ENCODE measurements at places on chromosomes 1 and 21.
A peak's percentile ranks its signal among the peaks of the same experiment; 100 is the strongest.

- no peak for DNase-seq
Observed at GRCh38 chr1:199693724-199694123, 333.8 kb upstream of the NR5A2 start.

DNA sequence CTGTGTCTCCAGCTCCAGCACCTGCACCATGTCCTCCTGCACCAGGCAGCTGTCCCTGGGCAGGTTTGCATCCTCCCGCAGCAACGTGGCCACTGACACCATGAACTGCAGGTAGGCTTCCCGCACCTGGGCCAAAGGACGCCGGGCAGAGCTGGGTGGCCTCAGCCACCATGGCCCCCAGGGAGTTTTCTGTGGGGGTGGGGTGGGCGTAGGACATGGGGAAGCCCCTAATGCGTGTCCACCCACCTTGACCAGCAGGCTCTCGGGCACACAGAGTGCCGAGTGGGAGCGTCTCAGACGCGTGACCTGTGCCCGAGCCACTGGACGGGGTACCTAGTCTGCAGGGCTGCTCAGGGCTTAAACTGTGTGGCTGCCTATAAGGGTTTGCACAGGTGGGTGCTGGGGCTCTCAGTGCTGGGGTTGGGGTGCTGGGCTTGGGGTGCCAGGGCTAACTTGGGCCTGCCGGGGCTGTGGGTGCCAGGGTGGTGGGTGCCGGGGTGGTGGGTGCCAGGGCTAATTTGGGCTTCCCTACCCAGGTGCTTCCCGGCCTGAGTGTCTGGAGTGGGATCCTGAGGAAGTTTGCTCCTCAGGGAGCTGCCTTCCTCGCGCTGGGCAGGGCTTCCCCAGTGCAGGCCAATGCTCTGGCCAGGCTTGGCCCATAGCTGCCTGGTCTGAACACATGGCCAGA is 17.7 kb downstream of the PRXL2B start:
- DNase-seq: no peak

- DNase-seq: no peak
Observed at GRCh38 chr1:40247655-40248054, at the start of gene TMCO2. TMCO2 (plus strand) TSS chr1:40247937; CDS start chr1:40247994, 57 bp downstream.

- no peak for DNase-seq
Observed at GRCh38 chr1:228316589-228317387, 89.8 kb downstream of the TRIM11 start.

DNA sequence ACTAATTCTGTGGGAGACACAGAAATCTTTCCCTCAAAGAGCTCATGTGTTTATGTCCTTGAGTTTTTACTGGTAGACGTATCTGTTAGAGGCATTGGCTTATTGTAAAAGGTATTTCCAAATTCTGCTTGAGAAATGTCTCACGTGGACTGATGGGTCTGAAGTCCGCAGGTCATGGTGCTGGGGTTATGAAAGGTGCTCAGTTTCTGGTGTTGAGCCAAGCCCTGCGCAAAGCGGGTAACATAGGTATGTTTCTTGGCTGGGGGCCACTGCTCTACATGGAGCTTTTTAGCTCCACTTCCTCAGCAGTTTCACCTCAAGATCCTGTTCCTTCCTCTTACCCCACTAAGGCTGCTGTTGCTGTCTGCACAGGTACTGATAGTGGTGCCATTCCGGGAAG is 10.8 kb downstream of the UTP25 start:
- DNase-seq: no peak

DNA sequence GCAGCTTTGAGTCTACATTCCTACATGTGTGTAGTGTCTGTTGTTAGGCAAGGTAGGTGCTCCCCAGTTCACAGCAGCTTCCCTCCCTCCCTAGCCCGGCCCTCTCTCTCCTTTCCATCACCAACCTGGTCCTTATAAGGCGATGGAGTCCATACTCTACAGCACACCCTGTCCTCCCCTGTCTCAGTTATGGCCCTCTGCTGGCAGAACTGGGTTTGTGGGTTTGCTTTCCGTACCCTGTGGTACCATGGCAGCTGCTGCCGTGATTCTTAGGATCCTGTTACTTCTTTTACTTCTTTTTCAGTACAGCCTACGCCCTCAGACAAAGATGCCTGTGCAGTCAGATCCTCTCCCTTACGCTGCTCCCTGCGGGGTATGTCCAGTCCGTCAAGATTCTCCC is 31.7 kb downstream of the AK5 start:
- DNase-seq: no peak

DNA sequence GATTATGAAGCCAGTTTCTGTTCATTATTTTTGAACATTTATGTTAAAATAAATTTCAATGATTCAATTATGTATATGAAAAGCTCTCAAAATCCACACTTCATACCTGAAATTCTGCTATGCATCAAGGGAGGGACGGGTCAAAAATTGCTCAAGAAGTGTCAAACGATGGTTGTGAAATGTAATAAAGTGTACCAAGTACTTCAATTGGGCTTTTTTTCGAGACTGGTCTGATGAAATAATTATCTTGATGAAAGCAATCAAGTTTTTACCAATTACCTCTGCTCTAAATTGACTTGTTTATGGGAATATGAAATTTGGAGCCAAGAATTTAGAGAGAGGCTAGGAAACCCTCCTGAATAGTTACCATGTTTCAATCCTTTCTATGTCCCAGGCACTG is 7.9 kb downstream of the OSCP1 start:
- no peak for DNase-seq

GRCh38 chr21:45549626-45550463 is 7.6 kb upstream of the SLC19A1 start:
- no peak for DNase-seq

GRCh38 chr1:154714638-154715037 is 106.7 kb upstream of the ADAR start:
- no peak for DNase-seq

DNA sequence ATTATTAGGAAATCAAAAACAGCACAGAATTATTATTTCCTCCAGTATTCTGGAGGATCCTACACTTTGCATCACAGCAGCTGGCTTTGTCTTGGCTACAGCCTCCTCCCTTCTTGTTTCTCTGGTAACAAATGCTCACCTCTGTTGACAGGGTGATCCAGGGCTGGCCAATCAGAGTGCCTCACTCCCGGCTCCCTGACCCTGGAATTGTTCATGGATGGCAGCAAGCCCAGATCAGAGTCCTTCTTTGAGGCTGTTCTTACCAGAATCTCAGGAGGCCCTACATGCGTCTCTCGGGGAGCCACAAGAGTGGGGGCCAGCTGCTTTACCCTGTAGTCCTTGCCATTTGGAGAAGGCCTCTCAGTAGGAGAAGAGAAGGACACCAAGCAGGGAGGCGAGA is 48.4 kb upstream of the IGSF5 start:
- no peak for DNase-seq

GRCh38 chr1:24886241-24886640 is 43.8 kb downstream of the RUNX3 start:
- no peak for DNase-seq

GRCh38 chr1:8378178-8378577 is 60.3 kb downstream of the SLC45A1 start:
- no peak for DNase-seq

- no peak for DNase-seq
Observed at GRCh38 chr1:180211156-180211859, 18.8 kb upstream of the LHX4 start.

DNA sequence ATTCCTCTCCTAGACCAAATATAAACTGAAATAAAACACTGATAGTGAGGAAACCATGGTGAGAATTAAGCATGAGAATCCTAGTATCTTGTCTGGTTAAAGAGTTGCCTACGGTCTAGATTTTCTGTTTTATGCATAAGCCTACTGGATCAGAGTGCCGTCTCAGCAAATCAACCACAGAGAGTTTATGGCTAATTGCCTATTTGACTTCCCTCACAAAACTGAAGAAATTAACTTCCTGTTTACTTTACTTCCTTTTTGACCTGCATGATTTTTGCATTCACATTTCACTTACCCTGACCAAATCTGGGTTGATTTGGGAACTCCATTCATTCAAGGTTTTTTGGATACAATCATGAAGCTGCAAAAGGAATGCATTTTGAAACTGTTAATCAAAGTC is 5.0 kb downstream of the GCLM start:
- no peak for DNase-seq

- DNase-seq: no peak
Observed at GRCh38 chr1:41101076-41101475, 79.6 kb upstream of the SLFNL1 start.

GRCh38 chr1:227543283-227544066 is 19.9 kb upstream of the ZNF678 start:
- DNase-seq: no peak

DNA sequence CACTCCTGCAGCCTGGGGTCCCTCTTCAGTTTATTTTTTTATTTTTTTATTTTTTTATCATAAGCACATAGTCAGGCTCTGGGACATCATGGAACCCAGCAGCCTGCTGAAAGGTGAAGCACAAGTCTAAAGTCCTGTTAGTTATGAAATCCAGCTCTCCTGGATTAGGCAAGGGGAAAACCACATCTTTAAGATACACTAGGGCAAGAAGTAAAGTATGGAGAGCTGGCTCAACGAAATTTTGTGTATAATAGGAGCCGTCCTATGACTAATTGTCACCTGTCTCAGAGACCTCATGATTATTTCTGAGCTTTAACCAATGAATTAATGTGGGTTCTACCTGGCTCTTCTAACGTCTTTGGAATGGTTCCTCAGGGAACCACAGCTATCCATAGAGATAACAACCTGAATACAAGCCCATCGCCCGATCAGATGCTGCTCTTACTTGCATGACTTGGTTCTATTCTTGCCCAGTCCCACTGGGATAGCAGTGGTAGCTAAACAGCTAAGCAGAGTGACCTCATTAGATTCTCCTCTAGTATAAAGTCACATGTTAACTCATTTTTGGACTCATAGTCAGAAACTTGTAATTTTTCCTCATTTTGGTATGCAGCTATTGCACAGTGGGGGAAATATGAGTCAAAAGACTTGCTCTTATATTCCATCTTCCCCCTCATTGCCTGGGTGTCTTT is 122.7 kb downstream of the LMO4 start:
- no peak for DNase-seq

DNA sequence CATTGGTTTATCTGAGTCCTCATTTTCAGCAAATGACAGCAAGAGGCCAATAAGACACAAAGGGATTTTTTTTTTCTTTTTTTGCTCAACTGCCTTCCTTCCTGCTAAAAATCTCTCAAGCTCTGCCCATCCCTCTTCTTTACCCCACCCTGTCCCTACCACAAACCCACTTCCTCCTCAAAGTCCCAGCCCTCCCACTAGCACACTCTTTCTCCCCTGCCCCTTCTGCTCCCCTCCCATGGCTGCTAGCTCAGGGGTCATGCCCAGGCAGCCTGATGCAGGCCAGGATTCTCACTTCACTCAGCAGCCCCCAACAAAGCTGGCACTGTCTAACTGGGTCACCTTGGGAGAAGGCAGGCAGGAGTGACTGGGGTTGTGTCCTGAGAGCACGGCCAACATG is 28.8 kb upstream of the PPP2R5A start:
- no peak for DNase-seq

- DNase-seq: peak; percentile 95
Observed at GRCh38 chr1:153945795-153946621, 510 bp downstream of the DENND4B start.

DNA sequence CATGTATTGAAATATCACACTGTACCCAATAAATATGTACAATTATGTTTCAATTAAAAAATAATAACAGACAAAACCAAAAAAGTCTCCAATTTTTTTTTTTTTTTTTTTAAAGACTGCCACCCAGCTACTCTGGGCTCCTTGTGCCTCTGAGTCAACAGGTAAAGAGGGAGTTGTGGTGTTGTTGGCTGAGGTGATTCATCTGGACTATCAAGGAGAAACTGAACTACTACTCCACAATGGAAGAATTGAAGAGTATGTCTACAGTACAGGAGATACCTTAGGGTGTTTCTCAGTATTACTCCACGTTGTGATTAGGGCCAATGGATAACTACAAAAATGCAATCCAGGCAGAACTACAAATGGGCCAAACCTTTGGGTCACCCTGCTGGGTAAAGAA is 67.9 kb downstream of the SCMH1 start:
- no peak for DNase-seq

DNA sequence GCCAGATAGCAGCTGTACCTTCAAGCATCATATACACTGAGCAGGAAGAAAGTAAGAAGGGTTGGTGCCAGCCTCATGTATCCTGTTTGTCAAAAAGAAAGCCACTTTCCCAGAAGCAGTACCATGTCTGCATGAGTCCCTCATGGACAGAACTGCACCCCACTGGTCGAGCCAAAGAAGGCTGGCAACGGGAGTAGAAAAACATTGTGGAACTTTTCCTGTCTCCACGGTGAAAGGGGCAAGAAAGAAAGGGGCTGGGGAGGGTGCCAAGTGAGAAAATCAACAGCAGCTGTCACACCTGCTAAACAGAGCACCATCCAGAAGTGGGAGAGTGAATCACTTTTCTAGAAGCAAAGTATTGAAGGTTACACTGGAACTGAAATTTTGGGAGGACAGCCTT is 621.7 kb downstream of the LMO4 start:
- no peak for DNase-seq

DNA sequence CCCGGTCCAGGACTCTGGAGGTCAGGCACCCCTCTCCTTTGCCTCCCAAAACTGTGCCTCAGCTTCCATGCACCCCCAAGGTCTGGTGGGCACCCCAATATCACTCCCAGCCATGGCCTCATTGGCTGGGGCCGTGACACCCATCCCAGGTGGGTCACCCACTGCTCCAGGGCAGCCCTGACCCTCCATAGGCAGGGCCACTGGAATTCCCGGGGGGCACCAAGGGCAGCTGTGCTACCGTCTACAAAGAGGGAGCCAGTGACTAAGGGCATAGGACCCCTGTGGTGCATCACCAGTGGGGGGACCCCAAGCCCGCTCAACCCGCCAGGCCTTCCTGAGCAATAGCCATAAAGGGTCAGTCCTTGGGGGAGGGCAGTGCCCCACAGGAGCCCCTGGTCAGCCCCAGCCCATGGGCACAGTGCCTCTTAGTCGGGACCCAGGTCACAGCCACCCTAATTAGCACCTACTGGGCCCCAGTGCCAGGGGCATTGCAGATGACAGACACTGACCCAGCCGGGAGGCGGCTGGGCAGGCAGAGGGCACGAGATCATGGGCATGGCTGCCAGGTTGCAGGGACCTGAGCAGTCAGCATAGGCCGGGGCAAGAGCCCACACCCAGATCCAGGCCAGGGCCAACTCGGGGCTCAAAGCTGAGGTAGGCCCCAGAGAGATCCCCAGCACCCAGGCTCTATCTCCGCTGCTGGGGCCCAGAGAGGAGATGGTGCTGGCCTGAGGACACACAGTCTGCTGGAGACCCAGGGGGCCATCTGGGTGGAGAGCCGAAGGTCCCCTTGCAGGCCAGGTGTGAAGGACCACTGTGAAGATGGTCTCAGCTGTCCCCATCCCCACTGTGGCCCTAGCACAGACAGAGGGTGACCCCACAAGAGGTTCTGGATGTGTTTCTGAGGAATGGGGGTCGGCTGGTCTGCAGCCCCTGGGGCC is 19.0 kb upstream of the ARF1 start:
- no peak for DNase-seq

DNA sequence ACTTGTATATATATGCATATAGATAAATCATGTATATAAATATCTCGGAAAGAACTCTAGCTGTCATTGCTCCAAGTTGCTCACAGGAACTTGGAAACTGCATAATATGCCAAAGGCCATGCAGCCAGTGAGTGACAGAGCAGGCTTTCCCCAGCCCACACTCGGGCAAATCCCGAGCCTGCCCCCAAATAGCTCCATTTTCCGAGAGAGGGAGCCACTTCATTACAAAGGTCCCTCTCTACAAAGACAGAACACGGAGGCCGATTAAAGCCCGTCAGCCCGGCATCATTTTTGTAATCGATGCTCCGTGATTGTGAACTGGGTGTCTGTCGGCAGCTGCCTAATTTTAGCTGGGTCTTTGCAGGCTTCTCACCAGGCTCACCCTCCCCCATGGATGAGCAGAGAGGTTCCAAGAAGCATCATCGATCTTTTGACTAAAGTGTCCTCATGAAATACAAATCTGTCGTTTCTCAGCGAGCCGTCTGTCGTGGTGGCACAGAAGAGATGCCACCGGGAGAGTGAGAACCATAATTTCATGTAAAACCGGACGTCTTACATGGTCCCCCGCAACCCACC is 663.9 kb downstream of the PTPRU start:
- no peak for DNase-seq
